ENCODE measurements at places on chromosomes 7 and 10.

DNA sequence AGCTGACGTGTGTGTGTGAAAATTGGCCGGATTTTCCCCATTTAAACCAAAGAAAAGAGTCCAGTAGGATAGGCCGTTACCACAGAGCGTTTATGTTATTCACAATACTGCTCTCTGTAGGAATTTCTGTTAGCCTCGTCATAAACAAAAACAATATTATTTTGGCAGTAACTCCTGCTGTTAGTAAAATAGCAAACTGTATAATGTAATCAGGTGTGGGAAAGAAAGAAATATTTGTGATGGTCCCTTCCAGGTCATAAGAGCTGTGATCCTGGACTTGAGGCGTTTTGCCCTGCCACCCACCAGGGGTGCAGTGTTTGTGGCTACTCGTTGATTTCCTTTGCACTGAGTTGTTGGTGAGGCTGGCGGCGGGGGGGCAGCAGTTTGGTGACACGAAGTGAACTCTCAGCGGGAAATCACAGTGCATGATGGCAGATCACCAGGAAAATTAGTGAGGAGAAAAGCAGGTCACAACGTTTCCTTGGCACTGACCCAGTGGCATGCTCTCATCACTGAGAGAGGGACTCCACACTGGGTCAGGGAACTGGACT is 2.8 kb downstream of the EEPD1 start:
- no peak for DNase-seq

- DNase-seq, result no peak
Measured at GRCh38 chr7:136133551-136133950, 156.4 kb upstream of the MTPN start.

- DNase-seq, result no peak
Measured at GRCh38 chr7:155660059-155660757, 15.7 kb downstream of the RBM33 start.

DNA sequence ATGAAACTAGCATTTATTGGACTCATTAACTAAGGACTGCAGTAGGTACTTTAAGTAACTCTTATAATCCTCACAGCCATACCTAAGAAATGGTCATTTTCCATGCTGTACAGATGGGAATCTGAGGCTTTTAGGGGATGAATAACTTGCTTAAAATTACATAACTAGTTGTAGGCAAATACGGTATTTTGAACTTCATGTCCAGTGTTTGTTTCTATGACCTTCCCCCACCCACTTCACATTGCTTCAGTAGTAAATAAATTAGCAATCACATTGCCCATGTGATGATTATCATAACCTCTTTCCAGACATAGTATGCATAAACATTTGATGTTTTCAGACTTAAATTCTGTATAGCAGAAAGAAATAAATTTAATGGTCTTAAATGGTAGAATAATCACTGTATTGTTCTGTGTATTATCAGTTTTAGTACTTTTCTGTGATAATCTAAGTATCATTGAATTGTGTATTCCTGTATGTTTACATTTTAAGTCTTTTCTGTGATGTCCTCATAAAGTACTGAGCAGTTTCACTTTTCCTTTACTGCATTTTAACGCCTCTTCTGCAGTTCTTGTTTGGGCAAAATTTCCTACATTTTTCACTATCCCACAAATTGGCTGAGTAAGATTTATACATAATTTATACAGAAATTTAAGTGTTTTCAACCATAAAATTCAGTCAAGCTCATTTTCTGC is 48.3 kb downstream of the ANKIB1 start:
- DNase-seq, result no peak

GRCh38 chr7:9100289-9100688 is 666.9 kb downstream of the NXPH1 start:
- no peak for DNase-seq

DNA sequence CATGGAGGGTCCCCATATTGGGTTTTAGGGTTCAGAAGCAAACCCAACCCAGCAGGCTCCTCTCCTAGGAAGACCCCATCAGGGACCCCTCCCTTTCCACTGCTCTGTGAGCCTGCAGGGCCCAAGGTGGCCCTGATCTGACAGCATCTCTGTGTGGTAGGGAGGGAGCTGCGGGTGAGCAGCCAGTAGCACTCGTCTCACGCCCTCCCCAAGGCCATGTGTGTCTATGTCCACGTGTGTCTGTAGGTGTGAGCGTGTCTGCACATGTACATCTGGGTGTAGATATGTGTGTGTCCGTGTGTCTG is 103.5 kb upstream of the FAM20C start:
- DNase-seq, result no peak

DNA sequence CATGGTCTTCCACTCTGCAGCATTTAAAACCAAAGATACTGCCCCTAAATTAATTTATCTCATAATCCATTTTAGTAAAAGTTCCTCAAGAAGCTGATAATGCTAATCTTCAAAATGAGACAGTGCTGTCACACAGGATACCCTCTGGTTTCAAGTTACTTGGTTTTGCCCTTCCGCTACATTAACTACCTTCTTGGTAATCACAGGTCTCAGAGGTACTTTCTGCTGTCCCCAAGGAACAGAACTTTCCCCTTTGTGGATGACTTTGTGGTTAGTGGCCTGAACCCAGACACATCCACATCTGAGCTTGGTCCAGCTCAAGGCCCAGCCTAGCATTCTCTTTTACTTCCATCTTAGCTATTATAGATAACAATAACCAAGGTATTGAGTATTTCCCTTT is 88.8 kb upstream of the TMEM26 start:
- no peak for DNase-seq

GRCh38 chr7:124191713-124192112 is 158.8 kb upstream of the TMEM229A start:
- DNase-seq, result no peak

DNA sequence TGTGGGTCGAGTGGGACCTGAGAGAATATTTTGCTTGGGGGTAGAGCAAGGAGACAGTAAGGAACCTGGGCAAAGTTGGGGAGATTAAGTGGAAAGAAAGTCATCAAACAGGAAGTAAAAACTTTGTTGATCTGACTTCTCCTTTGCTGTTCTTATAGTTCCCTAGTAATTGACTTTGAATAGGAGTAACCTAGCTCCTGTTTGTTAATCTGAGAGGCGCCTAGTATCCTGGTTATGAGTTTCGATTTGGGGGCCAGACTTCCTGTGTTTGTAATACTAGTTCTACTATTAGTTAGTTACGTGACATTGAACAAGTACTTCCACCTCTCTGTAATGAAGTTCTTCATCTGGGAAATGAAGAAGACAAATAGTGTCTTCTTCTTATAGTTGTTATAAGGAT is 99.1 kb downstream of the ZNF365 start:
- DNase-seq, result no peak

DNA sequence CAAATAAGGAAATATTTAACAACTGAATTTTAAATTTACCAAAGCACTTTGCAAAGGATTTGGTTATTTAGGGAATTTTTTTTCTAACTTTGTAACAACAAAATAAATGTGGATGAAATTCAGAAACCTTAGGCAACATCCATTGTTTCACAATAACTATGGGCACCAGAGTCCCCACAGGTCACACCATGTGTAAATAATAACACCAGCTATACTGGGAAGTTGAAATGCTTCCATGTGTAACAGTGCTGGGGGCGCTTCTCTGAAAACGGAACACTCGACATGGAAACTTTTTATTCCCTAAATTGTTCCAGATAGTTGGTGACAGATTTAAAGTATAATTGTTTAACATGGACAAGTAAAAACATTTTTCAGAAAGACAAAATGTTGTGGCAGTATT is 818.6 kb downstream of the TNS3 start:
- DNase-seq, result no peak

DNA sequence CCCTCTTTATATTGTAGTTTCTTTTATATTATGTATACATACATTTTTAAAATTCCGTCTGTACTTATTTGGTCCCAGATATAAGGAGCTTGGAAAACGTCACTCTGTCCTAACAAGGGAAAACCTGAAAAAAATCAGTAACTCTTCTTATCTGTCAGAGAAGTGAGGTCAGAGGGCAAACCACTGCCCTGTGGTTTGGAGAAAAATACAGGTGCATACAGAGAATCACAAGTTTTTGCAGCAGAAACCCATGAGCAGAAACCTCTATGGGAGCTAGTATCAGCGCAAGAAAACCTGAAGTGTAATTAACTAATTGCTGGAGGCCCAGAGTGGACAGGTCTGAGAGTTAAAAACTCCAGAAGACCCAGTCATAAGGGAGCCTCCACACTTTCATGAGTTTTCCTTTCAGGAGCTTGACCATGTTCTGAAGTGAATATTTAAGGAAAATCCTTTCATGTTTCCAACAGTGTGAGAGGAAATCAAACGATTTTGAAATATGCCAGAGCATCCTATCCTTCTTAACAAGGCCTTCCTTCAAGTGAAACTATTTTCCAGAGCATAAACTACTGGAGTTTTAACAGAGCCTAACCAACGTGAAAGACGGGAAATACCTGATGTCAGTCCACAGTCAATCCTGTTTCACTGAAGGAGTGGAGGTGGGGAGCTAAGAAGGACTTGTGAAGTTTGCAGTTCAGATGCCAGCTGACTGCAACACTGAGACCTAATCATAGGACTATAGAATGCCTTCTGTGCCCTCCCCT is 290.8 kb upstream of the BMPER start:
- DNase-seq, result no peak

- DNase-seq, result no peak
Measured at GRCh38 chr10:33950206-33950605, 615.7 kb upstream of the NRP1 start.

DNA sequence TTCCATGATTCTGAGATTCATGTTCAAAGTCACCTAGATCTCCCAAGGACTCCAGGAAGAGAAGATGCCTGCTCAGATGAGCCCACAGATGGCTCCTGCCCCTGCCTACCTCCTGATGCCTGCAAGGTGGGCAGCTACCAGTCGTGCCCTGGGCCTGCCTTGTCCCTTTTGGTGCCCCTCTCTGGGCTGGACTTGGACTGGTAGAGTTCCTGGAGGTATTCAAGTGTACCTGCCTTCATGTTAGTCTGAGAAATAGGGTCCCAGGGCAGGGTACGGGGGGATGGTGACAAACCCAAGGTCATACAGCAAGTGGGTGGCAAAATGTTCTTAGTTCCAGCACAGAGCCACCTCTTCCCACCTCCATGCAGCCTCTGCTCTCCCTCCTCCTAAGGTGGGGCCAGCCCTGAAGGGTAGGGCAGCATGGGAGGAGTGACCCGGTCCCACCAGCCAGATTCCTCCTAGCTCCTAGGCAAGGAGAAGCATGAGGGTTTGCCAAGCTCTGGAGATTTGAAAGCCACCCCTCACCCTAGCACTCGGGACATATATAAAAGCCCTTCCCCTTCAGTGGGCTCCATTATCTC is 80.8 kb upstream of the UNC5B start:
- no peak for DNase-seq

- DNase-seq, result no peak
Measured at GRCh38 chr7:52061666-52062065, 745.1 kb upstream of the COBL start.

DNA sequence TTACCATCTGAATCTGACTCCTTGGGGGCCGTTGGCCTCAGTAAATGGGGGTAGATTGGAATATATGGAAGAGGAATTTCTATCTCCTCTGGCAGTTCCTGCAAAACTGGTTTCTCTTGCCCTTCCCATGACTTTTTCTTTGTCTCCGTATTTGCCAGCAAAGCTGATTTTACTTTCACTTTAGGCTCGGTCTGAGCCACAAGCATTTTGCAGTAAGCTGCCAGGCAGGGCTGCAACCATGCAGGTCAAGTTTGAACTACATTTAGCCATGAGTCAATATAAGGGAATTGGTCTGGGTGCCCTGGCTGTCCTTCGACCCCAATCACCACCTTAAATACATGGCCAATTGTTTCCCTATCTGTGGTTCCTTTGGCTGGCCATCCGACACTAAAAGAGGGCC is 104.3 kb downstream of the TRIM24 start:
- no peak for DNase-seq

GRCh38 chr7:27943241-27943640 is 203.3 kb downstream of the TAX1BP1 start:
- no peak for DNase-seq

- no peak for DNase-seq
Measured at GRCh38 chr7:105635197-105635596, 53.9 kb upstream of the EFCAB10 start.

- DNase-seq, result no peak
Measured at GRCh38 chr7:50367100-50367499, 62.6 kb downstream of the IKZF1 start.

DNA sequence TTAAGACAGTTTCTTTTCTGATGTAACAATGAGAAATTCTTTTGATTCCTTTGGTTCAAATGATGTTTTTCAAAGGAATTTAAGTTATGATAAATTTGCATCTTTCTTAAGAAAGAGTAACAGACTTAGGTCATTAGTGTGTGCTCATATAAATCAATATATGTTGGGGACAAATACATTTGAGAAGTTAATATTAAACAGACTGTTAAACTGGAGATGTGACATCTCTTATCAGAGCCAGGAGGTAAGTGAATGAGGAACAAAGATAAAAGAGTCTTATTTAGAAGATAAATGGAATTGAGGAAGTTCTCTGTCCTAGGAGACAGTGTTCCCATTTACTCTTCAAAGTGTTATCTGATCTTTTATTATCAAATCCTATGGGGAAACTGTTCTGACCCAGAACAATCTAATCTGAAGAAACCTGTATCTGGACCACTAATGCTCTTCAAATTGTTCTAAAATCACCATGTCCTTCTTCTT is 104.8 kb upstream of the LAMB4 start:
- DNase-seq, result no peak

DNA sequence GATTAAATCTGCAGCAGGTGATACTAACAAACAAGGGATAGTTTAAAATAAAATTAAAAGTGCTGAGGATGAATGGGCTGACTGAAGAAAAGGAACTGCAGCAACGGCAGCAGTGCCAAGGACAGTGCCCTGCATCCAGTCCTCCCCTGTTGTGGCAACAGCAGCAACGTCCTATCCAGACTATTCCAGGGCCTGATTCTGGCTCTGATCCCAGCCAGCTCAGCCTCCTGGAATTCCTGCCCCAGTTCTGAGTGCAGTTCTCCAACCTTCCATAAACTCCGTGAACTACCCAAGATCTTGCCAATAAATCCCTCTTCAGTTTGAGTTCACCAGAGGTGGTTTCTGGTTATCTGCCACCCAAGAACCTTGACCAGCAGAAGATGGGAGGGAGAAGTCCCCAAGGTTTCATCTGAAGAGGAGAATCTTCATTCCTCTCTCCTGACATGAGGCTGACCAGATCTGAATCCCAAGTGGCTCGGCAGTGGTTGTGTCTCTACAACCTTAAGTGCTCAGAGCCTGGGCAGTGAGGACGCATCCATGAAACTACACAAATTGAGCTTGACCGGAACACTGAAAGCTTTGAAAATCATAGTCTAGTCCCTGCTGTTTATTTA is 115.8 kb downstream of the SORBS1 start:
- no peak for DNase-seq

DNA sequence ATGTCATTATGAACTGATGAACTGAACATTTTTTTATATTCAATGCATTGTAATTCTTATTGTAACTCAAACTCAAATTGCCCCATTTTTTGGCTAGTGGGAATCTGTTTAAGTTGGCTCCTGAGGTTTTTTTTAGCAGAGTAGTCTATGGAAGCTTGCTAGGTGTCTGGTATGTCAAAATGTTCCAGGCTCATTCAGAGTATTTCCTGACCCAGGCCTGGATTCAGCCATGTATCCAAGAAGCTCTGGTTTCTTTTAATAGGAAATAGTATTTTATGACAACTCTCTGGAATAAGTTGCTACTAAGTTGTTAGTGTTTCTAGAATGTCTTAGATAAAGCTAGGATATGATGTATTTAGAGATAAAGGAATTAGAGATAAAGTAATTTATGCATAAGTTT is 288.0 kb downstream of the ARL4A start:
- no peak for DNase-seq

- no peak for DNase-seq
Measured at GRCh38 chr10:52106011-52106410, 208.1 kb upstream of the DKK1 start.
